DMS79 treated with DMSO at 0.1 percent for 48 hours (cell line): ENCODE measurements at places on chromosomes 2 and 18.
A peak's percentile ranks its signal among the peaks of the same experiment; 100 is the strongest.

GRCh38 chr2:236271851-236272250 lies 7.6 kb upstream of the ASB18 start:
- no peak for DNase-seq

DNA sequence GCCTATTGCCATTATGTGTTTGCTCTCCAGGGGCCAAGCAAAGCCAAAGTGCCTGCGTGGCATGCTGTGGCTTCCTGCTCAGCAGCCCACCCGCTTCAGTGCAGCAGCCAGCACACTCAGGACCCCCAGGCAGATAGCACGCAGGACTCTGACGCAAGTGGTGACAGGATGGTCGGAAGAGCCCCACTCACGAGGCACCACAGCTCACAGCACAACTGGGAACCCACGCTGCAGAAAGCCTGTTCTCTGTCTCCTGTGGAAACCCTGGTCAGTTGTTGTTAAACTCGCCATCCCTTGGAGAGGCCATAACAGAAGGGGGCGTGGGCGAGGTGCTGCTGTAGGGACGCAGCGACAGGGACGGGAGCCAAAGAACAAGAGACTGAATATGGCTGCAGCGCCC lies 76.4 kb downstream of the HDAC4 start:
- no peak for DNase-seq

DNA sequence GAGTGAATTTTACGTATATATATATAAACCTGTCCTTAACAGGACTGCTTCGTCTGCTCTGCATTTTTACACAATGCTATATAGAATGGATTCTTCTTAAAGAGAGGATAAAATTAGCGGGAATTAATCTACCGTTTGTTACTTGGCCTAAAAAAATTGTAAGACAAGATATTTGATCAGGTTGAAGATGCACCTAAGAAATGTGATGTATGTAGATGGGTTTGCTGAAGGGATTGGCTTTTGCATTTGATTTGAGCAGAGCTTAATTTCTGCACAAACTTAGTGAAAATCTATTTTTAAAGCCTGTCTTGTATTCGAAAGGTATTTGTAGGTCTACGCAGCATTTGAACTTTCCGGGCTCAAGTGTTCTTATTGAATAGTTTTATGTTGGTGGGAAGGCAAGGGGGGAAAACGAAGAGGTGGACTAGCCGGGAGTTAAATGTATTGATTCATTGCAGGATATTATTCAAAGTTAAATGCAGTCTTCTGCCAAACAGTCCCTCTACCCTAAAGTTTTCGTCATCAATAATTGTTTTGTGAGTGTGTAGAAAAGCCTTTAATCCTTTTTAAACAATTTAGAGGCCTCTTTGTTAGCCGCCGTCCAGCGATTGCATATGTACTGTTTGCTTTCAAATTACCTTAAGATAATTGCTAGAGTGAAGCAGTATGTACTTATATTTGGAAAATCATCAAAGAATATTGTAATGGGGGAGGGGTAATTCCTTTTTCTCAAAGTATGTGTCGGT lies 1.2 kb downstream of the PPP1CB start:
- peak; percentile 49 for DNase-seq

- no peak for DNase-seq
These were observed 88.4 kb upstream of the AFF3 start for GRCh38 chr2:100230754-100231153.

- no peak for DNase-seq
These were observed 48.8 kb downstream of the PTRHD1 start for GRCh38 chr2:24744356-24744755.

- DNase-seq: peak; percentile 34
These were observed 48.8 kb downstream of the ADNP2 start for GRCh38 chr18:80157708-80158343.

- DNase-seq: no peak
These were observed 330.0 kb upstream of the PKDCC start for GRCh38 chr2:41717839-41718238.

GRCh38 chr2:20456116-20456571 lies 9.3 kb downstream of the RHOB start:
- DNase-seq: no peak

GRCh38 chr18:54696616-54697293 lies 105.7 kb downstream of the DYNAP start:
- DNase-seq: peak; percentile 11

DNA sequence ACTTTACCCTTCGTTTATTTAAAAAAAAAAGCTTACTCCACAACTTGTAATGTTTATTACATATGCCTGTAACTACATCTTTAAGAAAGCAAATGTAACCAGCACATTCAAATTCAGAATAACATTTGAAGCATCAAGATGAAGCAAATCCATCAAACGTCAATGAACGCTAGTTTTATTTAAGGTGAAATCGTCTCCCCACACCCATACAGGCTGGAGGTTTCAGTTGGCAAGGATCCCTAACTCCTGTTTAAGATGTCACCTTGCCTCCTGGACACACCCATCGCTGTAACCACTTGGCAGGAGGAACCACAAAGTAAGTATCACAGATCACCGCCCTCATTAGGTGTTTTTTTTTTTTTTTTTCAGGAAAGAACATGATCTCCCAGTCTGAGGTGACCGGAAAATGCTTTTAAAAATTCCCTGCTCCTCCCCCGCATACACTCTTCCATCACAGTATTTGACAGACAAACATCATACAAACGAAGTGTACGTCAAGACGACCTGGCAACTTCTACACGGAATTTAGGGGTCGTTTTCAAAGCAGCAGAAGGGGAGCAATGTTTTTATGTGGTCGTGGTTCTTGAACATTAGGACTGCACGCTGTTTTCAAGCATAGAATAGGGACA lies 19.7 kb upstream of the STPG4 start:
- peak; percentile 80 for DNase-seq

GRCh38 chr2:135124924-135125886 lies 73.1 kb downstream of the RAB3GAP1 start:
- no peak for DNase-seq

DNA sequence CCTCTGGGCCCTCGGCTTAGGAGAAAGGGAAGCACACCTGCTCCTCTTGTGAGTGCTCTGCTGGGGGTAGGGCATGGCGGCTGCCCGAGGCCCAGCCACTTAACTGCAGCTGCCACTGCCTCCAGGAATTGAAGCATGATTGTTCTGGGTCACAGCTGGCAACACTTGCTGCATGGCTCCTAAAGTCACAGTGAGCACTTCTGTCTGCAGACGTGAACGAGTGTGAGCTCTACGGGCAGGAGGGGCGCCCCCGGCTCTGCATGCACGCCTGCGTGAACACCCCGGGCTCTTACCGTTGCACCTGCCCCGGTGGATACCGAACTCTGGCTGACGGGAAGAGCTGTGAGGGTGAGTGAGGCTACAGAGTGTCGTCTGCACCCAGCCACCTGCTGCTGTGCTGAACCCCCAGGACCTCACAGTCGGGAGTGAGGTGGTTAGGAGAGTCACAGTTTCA lies 44.4 kb downstream of the FBLN7 start:
- peak; percentile 96 for DNase-seq

DNA sequence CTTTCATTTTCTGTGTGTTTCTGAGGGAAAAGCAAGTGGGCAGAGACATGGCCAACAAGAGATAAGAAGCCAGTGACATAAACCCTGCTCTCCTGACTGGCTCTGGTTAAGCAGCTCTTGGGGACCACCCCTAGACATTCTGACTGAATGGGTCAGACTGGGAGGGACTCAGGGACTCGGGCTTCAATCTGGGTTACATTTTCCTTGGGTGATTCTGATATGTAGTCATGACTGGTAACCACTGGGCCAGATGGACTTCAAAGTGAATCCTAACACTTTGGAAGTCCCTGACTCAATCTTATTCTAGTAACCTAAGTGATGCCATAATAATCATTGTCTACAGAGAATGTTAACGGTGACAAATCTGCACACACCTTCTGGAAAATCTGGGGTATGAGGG lies 397.8 kb downstream of the NBAS start:
- DNase-seq: no peak

DNA sequence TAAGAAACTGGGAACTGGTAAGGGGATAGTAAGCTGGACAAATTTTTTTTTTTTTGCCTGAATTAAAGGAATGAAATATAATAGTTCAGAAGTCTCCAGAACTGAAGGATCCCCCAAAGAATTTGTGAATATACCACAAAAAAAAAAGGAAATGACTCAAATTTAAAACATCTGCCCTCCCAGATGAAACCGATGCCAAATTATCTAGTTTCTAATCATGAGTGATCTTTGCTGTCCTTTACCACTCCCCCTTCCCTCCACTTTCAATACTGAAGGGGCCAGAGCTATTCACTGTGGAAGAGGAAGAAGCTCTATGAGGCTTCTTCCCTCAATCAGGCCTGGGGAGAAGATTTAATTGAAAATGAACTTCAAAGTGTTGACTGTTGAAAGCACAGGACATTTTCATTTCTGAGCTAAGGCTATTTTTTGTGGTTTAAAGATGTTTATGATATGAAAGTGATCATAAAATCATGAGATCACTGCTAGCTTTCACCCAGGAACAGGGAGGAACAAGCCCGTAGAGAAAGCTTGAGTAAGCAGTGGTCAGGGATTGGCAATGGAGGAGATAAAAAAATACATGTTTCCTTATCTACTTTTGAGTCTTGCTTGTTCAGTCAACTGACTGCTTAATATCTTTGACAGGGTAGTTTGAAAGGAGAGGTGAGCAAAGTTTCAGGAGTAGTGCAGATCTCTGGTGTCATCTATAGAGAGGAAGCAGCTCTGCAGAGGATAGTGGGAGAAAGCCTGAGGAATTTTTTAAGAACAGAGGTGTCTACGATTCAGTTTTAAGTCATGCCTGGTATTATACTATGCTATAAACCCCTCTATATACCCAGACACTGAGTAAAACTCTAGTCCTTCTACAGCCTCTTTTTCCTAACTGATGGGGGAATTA lies 409.5 kb upstream of the FIGN start:
- no peak for DNase-seq

- no peak for DNase-seq
These were observed 212.4 kb downstream of the RPIA start for GRCh38 chr2:88903749-88904353.

DNA sequence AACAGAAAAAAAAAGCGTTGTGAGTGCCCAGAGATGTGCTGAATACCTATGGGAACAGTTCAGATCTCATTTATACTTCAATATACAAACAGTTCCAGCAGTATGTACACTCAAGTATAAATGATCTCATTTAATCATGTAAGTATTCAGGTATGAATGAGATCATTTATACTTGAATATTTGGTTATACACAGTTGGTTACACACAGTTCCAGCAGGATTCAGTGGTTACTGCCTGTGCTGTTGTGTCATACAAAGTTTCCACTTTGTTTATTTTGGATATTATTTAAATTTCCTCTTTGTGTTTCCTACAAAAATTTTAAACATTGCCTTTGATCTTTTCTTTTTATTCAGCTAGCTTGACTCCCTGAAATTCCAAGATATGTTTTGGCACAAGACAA lies 293.5 kb upstream of the SLC39A10 start:
- no peak for DNase-seq

DNA sequence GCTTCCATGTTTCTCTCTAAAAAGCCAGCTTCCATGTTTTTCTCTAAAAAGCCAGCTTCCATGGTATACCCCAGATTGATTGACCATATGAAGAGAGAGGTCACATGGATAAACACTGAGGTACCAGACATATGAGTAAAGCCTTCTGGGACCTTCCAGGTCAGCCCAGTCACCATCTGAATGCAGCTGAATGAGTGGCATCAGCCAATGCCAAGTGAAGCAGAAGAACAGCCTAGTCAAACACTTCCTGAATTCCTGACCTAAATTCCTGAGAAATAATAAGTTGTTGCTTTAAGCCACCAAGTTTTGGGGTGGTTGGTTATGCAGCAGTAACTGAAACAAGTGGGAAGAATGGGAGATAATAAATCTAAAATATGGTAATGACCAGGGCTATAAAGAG lies 5.7 kb upstream of the ALS2 start:
- DNase-seq: no peak

GRCh38 chr2:28602751-28603639 lies 107.1 kb downstream of the PLB1 start:
- DNase-seq: no peak

DNA sequence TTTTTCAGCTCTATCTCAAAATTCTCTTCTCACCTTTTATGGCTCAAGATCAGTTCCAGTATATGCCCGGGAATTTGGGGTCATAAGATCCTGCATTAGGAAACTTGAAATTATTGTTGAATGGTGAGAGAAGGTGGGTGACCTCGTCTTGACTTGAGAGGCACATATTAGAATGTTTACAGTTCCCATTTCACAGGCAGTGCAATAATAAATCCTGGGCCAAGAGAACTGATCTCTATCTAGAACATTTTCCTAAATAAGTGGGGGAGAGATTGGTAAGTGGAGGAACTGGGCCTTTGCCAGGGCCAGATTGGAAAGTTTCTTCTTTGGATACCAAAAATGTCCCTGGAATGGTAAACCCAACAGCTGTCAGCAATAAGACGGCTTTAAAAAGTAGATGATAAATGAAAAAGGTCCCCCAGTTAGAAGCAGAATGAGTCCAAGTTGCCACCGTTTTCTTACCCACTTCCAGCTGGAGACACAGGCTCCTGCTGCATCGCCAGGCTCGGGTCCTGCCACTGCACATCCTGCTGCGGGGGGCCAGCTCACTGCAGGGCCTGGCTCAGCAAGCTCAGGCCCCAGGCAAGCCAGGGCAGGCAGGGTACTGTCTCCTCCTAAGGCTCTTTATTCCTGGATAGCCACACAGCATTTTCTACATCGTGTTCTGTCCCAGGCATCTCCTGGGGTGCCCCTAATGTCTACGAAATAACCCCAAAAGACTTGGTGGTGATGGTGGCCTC lies 126.4 kb upstream of the EPAS1 start:
- DNase-seq: no peak

GRCh38 chr18:45761512-45762114 lies 37.6 kb downstream of the SLC14A1 start:
- DNase-seq: no peak

- DNase-seq: no peak
These were observed 17.3 kb downstream of the MTA3 start for GRCh38 chr2:42585779-42586178.

- DNase-seq: no peak
These were observed 22.4 kb upstream of the SSB start for GRCh38 chr2:169776252-169776761.

DNA sequence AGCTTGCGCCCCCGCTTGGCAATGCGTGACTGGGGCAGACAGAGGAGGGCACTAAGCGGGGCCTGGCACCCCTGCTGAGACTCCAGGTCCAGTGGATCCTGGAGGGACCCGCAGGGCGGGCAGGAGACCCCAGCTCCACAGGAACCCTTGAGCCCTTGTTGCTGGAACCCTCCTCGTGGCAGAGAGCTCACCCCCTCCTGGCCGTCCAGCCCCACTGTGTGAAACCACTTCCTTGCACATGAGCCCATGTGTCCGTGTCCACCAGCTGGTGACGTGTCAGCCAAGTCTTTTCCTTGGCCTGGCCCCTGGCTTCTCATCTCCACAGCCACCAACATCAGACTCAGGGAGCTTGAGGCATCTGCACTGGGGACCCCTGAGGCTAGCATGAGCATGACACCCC lies 38.0 kb downstream of the BIN1 start:
- no peak for DNase-seq

DNA sequence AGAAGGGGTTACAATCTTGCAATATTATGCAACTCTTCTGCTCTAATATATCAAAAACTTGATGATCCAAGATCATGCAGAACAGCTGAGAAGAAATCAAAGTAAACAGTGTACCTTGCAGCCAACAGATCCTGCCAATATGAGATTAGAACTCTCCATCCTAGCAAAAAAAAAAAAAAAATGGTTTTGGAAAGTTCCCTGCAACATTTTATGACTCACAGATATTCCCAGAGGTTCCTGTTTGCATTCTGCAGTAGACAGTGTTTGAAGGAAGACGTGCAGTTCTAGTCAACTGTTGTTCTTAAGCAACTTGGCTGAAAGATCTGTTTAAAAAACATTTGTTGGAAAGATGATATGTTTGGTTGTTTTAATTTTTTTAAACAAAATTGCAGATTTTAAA lies 103.6 kb upstream of the WDR75 start:
- no peak for DNase-seq
